ENCODE measurements at places on chromosomes 11 and 22.

DNA sequence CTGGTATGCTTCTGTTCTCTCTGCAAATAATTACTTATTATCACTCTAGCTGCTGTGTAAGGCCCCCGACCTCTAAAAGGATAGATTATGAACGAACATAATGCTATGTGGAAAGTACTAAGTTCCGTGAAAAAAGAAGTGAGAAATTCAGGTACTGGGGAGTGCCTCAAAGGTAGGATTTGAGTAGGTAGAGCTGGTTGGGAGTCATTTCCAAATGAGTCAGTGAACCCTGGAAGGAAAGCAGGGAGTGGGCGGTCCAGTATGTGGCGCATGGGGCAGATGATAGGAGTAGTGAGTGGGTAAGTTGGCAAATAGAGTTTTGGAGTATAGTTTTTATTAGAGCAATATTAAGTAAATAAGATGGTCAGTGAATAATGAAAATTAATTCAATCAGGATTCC lies 2.4 kb downstream of the ZC3H12C start:
- no peak for DNase-seq

DNA sequence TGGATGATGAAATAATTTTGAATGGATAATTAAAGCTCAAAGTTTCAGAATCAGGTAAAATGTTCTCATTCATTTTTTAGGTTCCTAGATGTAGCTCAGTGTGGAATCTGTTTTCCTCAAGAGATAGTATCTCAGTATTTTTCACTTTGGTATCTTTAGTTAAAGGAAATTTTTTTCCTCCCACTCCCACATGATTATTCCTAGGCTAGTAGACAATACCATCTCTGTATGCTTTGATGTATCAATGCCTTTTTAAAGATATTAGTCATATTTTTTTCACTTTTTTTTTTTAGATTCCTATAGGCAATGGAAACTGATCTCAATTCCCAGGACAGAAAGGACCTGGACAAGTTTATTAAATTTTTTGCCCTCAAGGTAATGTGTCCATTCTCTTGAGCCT lies 26.6 kb downstream of the ATG13 start:
- no peak for DNase-seq

- DNase-seq: no peak
Observed at GRCh38 chr11:73981051-73981805, 1.4 kb downstream of the UCP2 start.

GRCh38 chr11:61785837-61786402 lies 6.5 kb downstream of the TMEM258 start:
- no peak for DNase-seq

DNA sequence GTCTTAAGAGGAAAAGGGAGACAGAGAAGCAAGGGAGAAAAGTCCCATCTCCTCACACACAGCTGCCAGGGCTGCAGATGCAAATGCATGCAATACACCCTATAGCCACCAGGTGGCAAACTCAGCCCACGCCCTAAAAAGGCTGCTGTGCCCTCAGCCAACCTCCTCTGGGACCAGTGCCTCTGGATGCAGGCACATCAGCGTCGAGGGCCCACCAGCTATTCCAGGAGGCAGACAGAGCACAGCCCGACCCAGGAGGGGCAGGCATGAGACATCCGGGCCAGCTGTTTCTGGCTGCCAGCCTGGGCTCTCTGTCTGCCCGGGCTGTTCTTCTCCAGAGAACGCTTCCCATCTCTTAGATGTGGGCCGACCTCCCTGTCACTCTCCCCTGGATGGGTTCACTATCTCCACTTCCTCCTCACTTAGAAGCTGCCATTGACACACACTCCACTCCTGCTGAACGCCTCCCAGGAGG lies 39.7 kb downstream of the TPBGL start:
- peak; percentile 80 for DNase-seq

DNA sequence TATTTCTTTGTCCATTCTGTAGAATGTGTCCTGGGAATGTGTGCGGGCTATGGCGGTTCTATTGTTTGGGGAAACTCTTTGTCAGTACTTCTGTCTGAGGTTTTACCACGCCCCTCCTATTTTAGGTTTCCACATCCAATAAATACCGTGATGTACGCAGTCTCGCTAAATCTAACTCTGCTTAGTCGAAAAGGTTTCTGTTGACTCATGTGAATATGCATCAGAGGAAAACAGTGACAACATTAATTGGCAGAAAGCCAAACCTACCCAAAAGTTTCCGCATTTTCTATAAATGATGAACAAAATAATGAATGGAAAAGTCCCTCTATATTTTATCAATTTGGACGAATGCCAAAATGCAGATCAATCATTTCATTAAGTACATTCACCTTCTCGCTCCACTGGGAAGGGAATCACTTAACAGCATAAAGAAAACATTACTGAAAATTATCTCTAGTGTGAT lies 143.4 kb downstream of the MAML2 start:
- DNase-seq: peak; percentile 83

GRCh38 chr11:134261626-134262488 lies 8.5 kb downstream of the ACAD8 start:
- peak; percentile 50 for DNase-seq

DNA sequence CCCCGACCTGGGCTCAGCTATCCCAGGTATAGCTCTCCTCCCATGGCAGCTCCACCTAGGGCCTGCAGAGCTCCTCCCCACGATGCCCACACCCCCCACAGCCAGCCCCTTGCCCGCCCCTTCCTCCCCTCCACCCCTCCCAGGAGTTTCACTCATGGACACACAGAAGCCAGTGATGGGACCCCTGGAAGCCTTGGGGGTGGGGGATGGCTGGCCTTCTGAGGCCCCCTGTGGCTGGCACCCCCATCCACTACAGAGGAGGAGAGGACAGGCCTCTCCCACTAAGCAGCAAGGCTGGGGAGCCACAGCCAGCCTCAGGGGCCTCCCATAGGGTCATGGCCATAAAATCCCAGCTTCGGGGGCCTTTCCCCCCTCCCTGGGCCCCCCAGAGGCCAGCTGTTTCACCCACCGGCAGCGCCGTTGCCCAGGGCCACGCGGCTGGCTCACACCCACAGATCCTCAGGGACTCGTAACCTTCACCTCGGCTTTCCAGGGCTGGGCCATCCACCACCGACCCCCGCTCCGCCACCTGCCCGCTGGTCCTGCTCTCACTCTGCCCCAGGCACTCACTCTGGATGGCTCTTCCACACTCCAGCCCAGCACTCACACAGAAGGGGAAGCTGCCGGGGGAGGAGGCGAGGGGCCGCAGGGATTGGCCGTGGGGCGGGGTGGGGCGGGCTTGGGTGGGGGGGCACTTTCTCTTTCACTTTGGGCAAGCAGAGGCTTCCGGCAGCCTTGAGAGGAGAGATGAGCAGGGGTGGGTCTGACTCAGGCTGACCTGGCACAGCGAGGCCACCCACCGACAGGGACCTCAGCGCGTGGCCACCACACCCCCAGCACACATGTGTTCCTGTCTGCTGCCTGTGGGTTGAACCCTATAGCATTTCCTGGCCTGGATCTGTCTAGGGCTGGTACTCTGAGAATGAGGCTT lies 2.2 kb downstream of the SLC25A22 start:
- DNase-seq: peak; percentile 81

DNA sequence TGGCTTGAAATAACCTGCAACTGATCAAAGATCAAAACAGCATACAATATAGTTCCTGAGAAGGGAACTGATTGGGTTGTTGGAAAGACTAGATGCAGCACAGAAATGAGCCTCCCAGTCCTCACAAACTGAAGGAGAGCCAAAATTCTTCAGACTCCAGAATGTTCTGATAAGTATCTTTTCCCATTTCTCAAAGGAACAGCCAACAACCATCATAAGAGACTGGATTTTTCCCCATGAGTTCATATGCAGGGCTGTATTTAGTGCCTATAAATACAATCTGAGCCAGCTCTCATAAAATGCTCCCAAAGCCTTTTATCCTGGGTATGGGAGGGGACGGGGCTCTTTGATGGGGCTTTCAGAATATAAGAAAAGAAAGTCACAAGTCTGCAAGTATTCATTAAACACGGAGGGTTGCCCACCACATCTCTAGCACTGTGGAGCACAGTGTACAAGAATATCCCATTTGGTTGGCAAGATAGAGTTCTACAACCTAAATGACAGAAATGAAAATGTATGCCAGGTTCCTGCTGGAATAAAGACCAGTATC lies 50.7 kb upstream of the LYVE1 start:
- DNase-seq: no peak

- DNase-seq: no peak
Observed at GRCh38 chr11:16421826-16422225, 65.5 kb upstream of the SOX6 start.

DNA sequence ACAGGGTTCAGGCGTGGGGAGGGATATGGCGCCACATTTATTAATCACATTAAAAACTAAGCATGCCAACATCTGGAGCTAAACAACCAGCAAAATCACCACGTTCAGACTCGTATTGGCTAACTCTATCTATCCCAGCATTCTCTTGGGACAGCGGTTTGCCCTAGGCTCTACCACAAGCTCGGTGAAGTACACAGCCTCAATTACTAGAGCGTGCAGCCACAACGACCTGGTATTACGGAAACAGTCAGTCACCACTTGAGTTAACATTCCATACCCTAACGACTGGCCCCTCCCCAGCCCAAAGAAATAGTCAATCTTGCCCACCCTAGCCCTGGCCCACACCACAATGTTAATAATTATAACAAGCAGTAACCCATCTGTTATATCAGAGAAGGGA lies 32.1 kb downstream of the APOL5 start:
- no peak for DNase-seq

- DNase-seq: peak; percentile 9
Observed at GRCh38 chr11:128928400-128928799, 14.3 kb downstream of the TP53AIP1 start.

- no peak for DNase-seq
Observed at GRCh38 chr11:22177186-22177585, 15.7 kb upstream of the ANO5 start.

- DNase-seq: peak; percentile 17
Observed at GRCh38 chr11:19938169-19938856, 222.0 kb downstream of the DBX1 start.

DNA sequence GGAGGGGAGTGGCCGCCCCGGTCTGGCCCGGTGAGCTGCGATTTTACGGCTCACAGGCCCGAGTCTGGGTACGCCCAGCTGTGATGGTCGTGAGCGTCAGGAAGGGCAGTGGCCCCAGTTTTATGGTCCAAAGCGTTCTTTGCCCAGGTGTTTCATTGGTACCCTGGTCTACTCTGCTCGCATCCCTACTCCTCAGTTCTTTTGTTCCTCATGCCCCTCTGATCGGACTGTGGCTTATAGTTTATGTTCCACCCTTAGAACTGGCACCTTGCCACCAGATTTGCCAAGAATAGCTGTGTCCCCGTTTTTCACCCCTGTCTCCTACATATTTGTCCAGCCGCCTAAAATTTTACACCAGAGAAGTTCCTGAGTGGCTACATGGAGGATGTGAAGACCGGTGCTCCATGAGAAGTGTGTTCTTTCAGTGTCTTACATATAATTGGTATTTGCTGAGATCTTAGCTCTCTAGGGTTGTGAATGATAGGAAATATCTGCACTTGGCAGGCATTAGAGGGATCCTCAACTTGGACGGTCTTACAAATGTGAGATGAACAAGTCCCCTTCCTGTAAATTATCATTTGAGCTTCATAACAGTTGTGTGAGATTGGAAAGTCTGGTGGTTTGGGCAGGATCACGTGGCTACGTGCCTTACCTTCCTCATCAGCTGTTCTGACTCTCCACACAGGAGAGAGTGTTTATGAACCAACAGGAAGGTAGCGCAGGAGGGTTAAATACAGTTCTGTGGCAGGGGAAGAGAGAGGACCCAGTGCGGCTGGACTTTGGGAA lies 1.1 kb downstream of the PANX1 start:
- DNase-seq: peak; percentile 28

- no peak for DNase-seq
Observed at GRCh38 chr11:19680829-19681368, 31.7 kb upstream of the NAV2 start.

GRCh38 chr11:125381499-125382044 lies 114.5 kb downstream of the FEZ1 start:
- DNase-seq: no peak

All from CD4-positive, alpha-beta T cell treated with Interleukin-2 at 100 ng/mL for 4 hours (primary cell).